ENCODE measurements at places on chromosomes 1 and 21.

DNA sequence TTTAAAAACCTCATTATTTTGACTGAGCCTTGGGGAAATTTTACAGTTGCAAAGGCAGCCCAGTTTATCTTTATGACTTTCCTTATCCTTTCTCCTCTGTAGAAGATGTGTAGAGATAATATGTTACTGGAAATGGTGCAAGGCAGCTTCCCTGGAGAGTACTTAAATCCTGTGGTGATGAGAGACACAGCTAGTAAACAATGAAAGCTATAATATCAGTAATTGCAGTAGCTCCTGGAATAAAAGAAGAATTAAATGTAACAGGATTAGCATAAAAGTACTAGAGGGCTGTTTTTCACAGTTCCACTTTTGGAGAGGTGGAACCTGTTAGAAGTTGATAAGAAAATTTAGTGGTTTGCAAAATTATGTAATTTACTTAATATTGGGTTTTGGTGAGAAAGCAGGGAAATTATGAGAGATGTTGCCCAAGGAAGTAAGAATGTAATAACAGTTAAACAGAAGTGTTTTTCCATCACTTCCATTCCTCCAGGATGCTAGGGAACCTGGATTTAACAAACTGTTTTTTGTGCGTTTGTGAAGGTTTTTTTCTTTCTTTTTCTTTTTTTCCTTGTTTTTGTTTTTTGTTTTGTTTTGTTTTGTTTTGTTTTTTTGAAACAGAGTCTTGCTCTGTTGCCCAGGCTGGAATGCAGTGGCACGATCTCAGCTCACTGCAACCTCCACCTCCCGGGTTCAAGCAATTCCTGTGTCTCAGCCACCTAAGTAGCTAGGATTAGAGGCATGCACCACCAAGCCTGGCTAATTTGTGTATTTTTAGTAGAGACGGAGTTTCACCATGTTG lies 15.7 kb upstream of the EDEM3 start:
- no peak for DNase-seq

GRCh38 chr1:229508823-229509337 lies 739 bp upstream of the NUP133 start:
- DNase-seq: peak; percentile 38

DNA sequence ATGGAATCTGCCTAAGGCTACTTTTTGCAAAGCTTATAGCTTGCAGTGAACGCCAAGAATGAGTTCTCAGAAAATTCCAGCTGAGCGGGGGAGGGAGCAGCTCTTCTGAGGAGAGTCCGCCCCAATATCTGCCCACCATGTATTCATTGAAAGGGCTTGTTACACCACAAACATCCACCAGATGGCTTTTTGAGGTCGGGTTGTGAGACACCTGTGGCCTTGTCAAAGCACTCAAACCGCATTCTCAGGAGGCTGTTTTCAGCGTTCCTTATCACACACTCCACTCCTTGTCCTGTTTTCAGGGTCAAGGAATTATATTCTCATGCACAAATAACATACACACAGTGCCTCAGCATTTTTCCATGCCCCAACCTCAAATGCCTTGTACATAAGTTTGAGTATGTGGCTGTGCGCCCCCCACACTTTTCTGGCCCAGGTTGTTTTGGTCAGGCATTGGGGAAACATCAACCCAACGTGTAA lies 3.9 kb upstream of the C4BPB start:
- DNase-seq: peak; percentile 75

- no peak for DNase-seq
These were observed 98.5 kb downstream of the OSBPL9 start for GRCh38 chr1:51715369-51715768.

- DNase-seq: no peak
These were observed 303.2 kb downstream of the LMX1A start for GRCh38 chr1:165053351-165053750.

DNA sequence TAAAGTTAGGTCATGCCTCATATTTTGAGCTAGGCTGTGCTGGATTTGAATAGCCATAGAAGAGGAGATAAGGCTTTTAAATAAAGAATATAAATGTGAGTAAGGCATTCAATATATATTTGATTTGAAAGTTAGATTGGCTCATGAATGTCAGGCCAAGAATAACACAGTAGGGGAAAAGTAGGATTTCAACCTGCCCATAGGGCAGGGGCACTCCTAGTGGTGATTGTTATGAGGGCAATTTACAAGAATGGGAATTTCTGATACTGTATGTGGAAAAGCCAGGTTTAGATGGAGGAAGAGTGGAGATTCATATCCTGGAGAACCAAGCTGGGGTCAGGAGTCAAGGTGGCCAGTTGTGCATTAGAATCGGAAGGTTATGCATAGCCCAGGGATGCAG lies 74.9 kb downstream of the DNAH14 start:
- no peak for DNase-seq

GRCh38 chr1:199550199-199551065 lies 477.1 kb upstream of the NR5A2 start:
- DNase-seq: no peak

DNA sequence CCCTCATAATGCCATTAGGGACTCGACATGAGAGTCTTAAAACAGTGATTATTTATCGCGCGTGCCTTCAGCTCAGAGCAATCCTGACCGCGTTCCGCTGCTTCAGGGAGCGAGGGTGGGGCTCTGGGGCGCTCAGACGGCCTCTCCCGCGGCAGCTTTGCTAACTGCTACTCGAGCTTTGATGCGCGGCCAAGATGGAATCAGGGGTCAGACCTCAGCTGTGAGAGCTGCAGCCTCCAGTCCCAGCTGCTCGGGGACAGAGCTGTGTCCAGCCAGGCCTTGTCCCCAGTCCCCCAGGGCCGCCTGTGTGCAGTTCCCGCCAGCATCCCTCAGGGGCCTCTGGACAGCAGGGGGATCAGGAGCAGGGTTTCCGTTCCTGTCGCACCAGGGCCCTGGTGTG lies 104.6 kb upstream of the TTC34 start:
- no peak for DNase-seq

GRCh38 chr1:97923811-97924210 lies 3.0 kb upstream of the DPYD start:
- DNase-seq: no peak

- DNase-seq: peak; percentile 28
These were observed 24.8 kb downstream of the LEMD1 start for GRCh38 chr1:205396967-205397616.

- no peak for DNase-seq
These were observed 253.4 kb upstream of the CSF3R start for GRCh38 chr1:36735939-36736730.

DNA sequence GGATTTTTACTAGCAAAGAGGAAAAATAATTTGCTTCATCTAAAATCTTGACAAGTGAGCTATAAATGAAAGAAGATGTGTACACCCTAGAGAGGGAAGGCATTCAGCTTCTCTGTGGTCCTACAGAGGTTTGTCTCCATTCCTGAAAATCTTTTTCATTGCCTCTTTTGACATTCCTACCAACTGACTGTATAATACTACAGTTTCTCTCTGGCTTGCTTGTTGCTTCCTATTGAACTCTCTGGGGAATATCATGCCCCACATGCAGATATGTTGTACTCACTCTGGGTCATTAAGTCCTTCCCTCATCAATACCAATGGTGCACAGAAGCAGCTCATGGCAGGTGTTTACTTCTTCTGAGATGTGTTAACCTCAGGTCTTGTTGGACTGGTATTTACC lies 371.2 kb upstream of the PLXNA2 start:
- DNase-seq: no peak

- no peak for DNase-seq
These were observed 22.4 kb upstream of the BTG2 start for GRCh38 chr1:203282720-203283542.

DNA sequence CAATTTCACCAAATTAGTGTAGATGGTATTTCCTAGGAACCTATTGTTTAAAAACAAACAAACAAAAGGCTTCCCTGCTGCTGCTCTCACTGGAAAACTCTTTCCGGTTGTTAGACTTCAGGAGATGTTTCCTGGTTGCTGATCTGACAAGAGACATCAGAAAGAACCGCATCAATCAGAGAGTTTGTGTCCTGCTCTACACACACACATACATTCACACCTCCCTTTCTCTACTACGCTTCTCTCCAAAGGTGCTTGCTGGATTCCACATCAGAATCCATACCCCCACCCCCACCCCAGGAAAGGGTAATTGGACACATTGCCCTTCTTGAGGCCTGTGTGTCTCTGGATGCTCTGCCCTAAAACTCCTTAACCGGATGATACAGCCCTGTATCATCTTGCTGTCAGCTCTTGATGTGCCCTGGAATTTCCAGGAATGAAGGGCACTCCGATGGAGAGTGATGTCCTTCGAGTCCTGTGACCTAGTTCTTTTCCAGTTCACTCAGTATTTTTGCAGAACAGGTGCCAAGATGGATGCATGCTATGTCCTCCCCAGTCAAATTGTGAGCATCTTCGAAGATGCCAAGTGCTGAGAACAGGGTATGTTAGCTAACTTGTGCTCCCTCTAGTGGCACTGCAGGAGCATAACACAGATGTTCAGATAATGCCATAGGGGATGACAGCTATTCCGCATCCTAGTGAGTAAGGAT lies 113.7 kb upstream of the SLC35F3 start:
- no peak for DNase-seq

DNA sequence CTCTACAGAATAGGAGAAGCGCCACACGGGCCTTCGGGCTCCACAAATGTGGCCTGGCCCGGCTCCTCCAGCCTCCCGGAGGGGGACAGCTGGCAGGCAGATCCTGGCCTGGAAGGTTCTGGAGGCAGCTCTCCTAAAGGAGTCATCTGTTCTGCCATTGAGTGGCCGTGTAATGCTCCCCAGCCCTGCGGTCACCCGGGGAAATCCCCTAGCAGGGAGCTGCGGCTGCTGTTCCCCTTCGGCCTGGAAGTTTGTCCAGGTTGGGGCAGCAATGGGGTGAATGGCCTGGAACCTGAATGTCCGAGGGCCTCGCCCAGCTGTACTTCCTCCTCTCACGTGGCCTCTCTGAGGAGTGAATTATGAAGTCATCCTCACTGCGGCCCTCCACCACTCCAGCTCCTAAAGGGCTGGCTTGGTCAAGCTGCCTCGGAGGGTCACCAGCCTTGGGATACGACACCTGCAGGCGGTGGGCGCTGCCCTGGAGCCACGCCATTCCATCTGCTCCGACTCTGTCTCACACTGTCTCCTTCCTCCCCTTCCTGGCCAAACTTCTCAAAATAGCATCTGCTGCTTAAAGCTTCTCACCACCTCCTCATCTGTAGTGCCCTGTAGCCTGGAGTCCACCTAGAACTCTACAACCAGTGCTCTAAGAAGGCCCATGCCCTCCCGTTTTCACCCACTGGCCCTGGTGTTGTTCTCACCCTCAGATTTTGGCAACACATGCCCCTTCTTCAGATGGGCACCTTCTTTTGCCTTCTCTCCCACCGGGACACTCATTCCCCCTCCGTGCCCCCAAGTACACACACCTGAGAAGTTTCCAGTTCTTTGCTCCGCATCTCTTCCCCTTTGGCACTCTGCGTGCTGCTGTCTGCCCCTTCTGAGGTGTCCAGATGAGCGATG lies 54.4 kb upstream of the TMPRSS2 start:
- DNase-seq: no peak

GRCh38 chr1:179775009-179775408 lies 31.9 kb downstream of the FAM163A start:
- no peak for DNase-seq

GRCh38 chr21:26962621-26963181 lies 4.2 kb downstream of the ADAMTS5 start:
- DNase-seq: no peak

DNA sequence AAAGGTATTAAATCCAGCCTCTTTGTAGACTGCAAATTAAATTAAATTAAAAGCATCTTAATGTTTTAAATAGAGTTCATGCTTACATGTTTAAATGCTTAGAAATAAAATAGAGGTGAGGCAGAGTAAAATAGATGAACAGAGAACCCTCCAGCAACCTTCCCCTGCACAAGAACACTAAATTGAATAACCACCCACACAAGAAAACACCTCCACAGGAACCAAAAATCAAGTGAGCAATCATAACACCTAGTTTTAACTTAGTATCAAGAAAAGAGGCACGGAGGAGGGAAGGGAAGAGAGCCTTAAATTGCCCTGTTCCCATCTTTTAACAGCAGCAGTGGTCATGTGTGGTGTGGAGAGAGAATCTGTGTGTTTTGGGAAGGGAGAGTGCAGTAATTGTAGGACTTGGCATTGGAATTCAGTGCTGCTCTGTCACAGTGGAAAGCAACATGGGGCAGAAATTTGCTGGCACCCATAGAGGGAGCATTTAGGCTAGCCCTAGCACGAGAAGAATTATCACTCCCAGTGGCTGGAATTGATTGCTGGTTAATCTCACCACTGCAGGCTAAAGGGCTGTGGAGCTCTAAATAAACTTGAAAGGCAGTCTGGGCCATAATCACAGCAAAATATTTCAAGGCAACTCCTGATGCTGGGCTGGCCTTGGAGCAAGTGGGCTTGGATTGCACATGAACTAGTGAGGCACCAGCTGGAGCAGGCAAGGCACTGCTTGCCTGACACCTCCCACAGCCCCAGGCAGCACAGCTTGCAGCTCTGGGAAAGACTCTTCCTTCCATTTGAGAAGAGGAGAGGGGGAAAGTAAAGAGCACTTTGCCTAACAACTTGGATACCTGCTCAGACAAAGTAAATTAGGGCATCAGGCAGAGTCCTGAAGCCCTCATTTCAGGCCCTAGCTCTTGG lies 1478.8 kb downstream of the NCAM2 start:
- DNase-seq: no peak

- DNase-seq: no peak
These were observed 44.8 kb downstream of the TP73 start for GRCh38 chr1:3697104-3697503.

DNA sequence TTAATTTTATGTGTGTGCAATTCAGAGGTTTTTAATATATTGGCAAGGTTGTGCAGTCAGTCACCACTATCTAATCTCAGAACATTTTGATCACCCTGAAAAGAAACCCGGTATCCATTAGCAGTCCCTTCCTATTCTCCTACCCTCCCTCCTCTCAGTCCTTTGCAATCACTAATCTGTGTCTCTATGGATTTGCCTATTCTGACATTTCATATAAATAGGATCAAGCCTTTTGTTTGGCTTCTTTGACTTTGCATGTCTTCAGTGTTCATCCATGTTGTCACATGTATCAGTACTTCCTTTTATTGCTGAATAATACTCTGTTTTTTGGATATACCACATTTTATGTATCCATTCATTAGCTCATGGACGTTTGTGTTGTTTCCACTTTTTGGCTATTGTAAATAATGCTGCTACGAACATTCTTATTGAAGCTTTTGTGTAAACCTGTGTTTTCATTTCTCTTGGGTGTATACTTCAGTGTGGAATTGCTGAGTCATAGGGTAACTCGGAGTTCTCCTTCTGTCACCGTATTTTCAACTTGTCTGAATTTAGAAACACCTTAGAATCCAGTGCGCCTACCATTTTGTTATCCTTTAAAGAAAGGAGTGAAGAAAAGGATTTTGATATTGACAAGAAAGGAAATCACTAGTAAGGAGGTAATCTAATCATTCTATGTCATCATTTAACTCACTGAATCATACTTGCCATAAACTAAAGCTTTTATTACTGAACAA lies 3.4 kb downstream of the CEP85 start:
- DNase-seq: no peak
